ENCODE measurements at places on chromosomes 2 and 18. TPM values are rescaled to one million over a fixed set of nuclear protein-coding genes. Genes with fewer than 3 reads are reported as not detected.

GLS gene
- 120 TPM for total RNA-seq

TSPYL6 gene
- not detected for total RNA-seq

GALM gene
- 40.5 TPM for total RNA-seq

MGAT4A gene
- not detected for total RNA-seq

G6PC2 gene
- total RNA-seq, result not detected

TANC1 gene
- 14.7 TPM for total RNA-seq

PAX3 gene
- total RNA-seq, result not detected
